ENCODE measurements at places on chromosomes 11 and 22.
A peak's percentile ranks its signal among the peaks of the same experiment; 100 is the strongest.

DNA sequence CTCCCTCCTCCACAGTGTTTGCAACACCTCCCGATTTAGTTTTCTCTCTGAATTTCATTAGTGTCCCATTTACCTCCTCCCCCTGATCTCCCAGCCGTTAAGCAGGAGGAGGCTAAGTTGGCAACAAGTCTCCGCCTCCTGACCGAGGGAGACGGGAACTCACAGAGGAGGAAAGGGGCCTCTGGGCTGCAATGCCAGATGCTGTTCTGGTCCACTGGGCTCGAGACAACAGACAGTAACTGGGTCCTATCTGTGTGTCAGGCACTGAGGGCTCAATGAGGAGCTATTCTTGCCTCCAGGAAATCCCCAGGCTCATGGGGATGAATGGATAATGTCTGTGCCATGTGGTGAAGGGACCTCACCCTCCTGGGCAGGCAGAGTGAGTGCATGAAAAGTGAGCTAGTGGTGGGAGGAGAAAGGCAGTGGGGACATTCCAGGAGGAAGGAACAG is 228.1 kb downstream of the TENM4 start:
- no peak for DNase-seq

- peak; percentile 78 for DNase-seq
Measured at GRCh38 chr22:27880778-27881394, 38.2 kb downstream of the PITPNB start.

GRCh38 chr11:76598426-76598839 is 72.1 kb downstream of the LRRC32 start:
- peak; percentile 56 for DNase-seq

- no peak for DNase-seq
Measured at GRCh38 chr11:85269109-85269508, 358.0 kb downstream of the DLG2 start.

Measured in EH (cell line).